ENCODE measurements at places on chromosomes 1 and 21.

DNA sequence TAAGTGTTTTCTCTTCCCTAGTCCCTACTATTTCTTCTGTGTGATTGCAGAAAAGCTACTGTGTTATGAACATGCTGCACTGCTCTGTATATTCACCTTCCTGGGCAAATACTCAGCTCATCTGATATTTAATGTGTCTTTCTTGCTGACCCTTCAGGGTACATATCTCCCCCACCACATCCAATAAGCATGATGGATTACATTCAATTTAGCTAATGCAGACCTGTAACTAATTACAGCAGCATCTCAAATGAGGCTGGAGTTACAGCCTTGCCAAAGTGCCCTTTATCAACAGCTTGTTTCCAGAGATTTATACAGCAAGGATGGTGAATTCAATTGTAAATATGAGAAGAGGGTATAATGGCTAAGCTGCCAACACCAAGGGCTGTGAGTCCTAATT lies 144.0 kb downstream of the KCNH1 start:
- no peak for DNase-seq

- DNase-seq, result no peak
These were observed 35.0 kb upstream of the ARHGAP29 start for GRCh38 chr1:94272388-94272787.

GRCh38 chr1:216531263-216532239 lies 108.3 kb upstream of the USH2A start:
- DNase-seq, result no peak

DNA sequence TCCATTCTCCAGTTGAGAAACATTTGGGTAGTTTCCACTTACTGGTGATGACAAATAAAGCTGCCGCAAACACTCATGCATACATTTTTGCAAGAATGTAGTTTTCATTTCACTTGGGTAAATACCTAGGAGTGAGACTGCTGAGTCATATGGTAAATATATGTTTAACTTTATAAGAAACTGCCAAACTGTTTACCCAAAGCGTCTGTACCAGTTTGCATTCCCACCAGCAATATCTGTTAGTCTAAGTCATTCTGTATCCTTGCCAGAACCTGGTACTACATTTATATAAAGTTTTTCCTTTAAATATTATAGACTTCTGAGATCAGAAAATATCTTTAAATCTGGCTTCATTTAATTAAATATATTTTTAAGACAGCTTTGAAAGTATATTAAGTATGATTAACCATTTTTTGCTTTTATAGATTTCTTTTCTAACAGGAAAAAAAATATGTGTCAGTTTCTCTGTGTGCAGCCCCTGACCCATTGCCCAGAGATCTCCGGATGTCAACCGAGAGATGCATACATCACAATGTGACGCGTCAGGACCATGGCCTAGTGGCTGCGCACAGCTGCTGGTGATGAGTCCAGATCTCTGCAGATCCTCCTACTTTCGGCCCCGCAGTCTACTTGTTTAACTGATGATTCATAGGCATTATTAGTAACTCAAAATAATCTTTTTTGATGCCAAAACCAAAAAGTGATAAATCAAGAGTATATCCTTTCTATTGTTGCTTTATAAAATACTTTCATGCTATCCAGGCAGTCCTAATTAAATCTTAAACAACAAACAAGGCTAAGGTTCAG lies 227.1 kb upstream of the MAP1LC3C start:
- DNase-seq, result no peak

GRCh38 chr21:16587141-16587581 lies 857.4 kb downstream of the USP25 start:
- DNase-seq, result no peak

Data from stimulated activated CD4-positive, alpha-beta T cell treated with anti-CD3 and anti-CD28 coated beads, Interleukin-4, amount 100 ng/mL, for 48 hours (primary cell).